ENCODE measurements at places on chromosomes 3 and 15.
A peak's percentile ranks its signal among the peaks of the same experiment; 100 is the strongest.

GRCh38 chr15:41606997-41607396 is 48.0 kb downstream of the TYRO3 start:
- no peak for DNase-seq

DNA sequence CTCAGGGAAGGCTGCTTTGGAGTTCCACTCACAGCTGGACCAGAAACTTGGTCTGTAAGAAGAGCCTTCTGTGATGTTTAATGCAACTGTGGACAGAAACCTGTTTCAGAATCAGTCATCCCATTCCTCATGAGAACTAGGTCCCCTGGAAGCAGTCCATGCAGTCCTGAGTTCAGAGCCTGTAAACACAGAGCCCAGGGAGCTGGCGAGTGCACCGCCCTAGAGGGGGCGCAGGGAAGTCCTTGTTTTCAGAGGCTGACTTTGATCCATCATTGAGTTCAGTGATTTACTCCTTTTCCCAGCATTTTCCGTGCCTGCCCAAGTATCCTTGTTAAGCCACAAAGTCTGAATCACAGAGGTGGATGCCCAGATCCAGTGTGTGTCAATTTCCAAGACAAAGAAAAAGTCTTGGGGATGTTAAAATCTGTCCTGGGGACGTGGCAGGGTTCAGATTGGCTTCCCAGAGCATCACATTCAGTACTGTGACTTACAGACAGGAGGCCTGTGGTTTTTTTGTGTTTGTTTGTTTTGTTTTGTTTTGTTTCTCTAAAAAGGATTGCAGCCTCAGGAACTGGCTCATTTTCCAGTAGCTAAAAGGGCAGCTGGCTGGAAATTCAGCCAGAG is 9.8 kb upstream of the TXNRD3 start:
- no peak for DNase-seq

GRCh38 chr3:35969406-35969805 is 330.1 kb downstream of the ARPP21 start:
- no peak for DNase-seq

GRCh38 chr15:72285927-72286516 is 13.7 kb upstream of the PARP6 start:
- peak; percentile 25 for DNase-seq
